ENCODE measurements at places on chromosomes 2 and 18.

DNA sequence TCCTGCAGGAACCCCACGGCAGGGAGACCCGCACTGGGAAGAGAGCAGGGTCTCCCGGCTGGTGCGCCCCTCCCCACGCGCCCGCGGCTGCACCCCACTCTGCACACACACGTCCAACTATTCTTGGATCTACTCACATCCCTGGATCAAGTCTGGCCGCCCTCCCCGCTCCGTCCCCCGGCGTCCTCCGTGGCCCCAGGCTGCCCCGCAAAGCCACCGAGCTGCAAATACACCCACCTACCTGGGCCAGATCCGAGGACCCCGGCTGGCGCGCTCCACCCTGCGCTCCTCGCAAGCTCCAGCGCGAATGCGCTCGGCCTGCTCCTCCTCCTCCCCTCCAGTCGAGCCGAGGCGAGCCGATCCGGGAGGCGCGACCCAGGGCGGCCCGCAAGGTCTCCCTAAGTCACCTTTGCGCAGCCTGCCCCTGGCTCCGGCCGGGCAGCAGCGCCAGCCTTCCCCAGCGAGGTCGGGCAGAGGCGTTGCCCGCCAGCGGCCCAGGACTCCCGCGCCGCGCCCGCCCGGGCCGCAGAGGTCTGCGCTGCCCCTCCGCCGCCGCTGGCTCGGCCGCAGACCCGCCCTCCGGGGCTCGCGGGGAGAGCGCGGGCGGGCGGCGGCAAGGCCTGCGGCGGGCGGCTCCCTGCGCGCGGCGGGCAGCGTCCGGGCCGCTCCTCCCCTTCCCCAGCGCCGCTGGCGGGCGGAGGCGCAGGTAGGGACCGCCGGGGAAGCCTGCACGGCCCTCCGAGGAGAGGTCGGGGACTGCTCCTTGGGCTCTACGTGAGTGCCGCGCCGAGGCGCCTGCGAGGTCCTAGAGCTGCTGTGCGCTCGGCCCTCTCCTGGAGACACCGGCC lies 126.0 kb downstream of the OSBPL1A start:
- no peak for DNase-seq

- DNase-seq = no peak
Observed at GRCh38 chr18:12640881-12641200, 17.1 kb downstream of the SPIRE1 start.

- no peak for DNase-seq
Observed at GRCh38 chr2:71787108-71787415, 333.7 kb downstream of the DYSF start.

- DNase-seq = no peak
Observed at GRCh38 chr2:7094231-7094741, 177.1 kb downstream of the RNF144A start.

GRCh38 chr2:112547333-112547732 lies 5.1 kb downstream of the POLR1B start:
- DNase-seq = no peak

DNA sequence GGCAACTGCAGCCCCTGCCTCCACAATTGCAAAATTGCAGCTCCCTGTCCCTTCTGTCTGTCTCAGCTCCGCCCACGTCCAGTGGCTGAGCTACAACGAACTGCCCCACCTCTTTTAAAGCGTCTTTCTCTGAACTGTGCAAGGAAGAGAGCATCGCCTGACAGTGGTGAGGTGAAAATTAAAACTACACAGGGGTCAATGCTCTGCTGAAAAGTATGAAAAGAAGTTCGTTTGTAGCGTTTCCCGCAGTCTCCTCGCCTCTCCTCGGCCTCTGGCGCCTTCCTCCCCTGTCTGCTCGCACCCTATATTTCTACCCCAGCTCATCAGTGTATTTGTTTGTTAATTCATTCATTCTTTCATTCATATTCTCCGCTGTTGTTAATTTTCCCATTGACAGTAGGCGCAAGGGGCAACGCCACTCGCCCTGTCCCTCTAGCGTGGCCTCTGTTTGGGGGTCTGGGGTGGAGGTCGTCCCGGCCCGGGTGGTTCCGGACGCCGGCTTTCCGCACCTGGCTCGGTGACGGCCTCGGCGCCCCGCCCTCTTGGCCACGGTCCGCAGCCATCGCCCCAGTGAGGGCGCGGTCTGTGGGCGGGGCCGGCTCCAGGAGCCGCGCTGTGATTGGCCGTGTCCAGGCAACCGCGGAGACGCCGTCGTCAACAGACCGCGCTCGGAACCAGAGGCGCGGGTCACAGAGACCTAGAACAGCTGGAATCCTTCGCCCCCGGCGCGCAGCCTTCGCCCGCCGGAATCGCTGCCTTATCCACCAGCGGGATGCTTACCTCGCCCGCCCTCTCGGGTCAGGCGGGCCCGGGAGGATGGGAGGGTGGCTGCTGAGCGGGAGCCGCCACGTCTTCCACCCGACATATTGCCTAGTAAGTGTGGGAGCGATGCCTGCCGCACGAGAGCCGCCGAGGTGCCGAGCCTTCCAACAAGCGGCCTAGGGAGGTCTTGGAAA lies at the start of gene VWA3B:
VWA3B (plus strand) TSS at position 677 of the 956 bp plus-strand sequence. CDS start 5,926 bp downstream, outside the sequence.
- no peak for DNase-seq

DNA sequence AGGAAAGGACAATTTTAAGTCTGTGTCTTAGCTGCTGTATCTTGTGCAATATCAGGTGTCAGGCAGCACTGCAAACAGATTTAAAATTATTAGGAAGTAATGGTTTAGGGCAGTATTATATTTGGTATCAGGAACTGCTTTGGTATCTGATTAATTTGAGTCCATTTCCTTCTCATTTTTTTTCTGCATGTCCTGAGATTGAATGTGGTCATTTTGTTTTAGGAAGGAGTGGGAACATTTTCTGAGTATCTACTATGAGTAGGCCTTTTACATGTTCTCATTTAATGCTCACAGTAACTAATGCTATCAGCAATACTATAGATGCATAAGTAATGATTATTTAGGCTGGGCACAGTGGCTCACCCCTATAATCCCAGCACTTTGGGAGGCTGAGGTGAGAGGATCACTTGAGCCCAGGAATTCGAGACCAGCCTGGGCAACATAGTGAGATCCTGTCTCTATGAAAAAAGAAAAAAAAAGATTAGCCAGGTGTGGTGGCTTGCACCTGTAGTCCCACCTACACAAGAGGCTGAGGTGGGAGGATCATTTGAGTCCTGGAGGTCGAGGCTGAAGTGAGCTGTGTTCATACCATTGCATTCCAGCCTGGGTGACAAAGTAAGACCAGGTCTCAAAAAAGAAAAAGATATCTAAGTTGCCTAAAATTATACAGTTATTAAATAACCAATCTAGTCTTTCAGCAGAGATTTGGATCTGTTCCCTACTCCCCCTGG lies 4.7 kb downstream of the FMNL2 start:
- DNase-seq = no peak

DNA sequence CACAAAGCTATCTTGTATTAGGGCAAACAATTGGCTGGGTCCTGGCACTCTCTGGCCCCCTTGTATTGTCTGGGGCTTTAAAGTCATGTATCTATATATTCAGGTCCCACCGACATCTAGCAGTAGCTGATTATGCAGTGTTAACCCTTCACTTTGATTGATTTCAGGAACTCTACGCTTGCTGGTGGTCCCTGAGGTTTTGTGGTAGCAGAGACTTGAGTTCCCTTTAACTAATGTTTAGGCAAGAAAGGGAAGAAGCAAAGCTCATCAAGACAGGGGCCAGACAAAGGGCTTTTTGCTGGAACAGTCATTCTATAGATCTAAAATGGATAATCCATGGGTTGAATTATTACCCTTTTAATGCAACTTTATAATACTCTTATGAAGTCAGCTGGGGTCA lies 95.3 kb upstream of the EPB41L3 start:
- DNase-seq = no peak

- DNase-seq = no peak
Observed at GRCh38 chr2:30417253-30417652, 29.8 kb upstream of the LCLAT1 start.

DNA sequence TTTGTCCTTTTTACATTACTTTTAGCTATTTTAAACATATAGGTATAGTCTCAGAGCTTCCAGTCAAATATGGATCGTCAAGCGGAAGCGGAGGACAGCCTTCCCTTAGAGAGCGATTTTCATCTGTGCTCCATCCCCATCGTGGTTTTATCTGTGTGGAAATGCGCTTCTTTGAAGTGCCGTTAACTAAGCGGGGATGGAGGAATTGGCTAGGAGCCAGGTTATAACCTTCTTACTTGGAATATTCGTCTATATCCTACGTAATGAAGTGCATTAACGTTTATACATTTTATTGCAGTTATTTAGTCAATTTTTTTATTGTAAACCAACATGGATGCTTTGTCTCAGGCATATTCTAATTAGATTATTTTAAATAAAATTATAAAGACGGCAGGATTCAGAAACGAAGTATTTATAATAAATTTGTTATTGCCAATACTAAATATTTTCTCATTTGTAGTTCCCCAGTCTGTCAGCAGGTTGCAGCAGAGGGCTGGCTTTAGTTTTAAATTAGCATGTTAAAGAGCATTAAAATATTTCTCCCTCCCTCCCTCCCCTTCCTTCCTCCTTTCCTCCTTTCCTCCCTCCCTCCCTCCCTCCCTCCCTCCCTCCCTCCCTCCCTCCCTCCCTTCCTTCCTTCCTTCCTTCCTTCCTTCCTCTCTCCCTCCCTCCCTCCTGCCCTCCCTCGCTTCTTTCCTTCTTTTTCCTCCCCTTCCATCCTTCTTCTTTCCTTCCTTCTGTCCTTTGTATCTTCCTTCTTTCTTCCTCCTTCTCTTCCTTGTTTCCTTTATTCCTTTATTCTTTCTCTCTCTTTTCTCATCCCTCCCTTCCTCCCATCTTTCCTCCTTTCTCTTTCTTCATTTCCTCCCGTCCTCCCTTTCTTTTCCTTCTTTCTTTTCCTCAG lies 80.6 kb upstream of the DOCK10 start:
- DNase-seq = peak; percentile 14

GRCh38 chr2:74947703-74948102 lies 10.7 kb upstream of the POLE4 start:
- DNase-seq = no peak

DNA sequence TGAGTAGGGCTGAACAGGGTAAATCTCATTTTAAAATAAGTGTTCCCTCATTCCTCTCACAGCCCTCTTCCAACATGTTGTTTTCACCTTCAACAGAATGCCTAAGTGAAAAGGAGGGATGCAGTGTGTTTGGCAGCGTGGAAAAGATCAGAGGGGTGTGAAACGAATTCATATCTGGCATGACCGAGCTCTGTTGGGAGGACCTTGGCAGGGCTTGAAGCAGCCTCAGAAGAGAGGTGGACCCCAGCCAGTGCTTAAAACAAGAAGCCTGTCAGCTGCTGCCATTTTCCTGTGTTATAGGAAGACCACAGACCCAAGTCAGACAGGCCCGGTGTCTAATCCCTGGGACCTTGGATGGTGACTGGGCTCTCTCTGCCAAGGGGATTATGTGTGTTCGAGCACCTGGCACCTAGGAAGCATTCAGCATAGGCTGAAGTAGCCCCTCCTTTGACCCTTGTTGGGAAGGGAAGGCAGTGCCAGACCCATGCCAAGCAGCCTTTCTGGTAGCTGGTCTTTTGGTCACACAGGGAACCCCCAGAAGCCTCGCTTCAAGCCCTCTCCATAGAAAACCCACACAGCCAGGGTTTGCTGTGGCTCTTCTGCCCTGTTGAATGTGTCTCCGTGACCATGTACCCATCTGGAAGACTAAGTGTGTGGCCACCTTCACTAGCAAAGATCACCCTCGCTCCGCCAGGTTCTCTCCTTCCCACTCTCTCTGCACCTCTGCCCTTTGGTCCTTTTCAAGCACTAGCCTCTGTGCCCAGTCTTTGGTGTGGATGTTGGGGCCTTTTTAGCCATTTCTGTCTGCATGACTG lies 87.5 kb upstream of the ST3GAL5 start:
- no peak for DNase-seq

GRCh38 chr18:27921904-27922751 lies 254.8 kb downstream of the CDH2 start:
- no peak for DNase-seq

DNA sequence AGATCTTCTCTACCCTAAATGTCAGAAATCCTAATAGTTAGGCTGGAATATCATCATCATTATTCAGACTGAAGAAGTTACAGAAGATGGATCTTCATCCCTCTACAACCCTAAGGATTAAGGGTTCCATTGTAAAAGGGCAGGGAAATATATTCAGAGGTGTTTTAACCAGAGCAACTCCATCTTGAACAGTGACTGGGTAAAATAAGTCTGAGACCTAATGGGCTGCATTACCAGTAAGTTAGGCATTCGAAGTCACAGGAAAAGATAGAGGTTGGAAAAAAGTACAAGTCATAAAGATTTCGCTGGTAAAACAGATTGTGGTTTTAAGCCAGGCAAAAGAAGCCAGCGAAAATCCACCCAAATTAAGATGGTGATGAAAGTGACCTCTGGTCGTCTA lies 968.7 kb downstream of the CNTNAP5 start:
- DNase-seq = no peak

- DNase-seq = no peak
Observed at GRCh38 chr2:144441711-144442141, 78.2 kb downstream of the ZEB2 start.

DNA sequence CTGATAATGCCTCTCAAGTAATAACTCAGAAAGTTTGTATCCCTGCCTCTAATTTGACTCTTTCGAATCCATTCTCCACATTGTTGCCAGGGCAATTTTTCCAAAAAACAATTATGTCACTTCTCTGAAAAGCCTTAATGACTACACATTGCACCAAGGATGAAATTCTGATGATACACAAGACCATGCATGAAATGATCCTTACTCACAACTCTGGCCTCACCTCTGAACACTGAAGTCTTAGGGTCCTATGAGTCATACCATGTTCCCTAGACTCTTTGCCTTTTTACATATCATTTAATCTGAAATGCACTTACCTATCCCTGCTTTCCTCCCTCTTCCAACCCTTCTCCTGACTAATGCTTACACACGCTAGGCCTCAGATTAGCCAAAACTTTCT lies 51.0 kb downstream of the WDPCP start:
- no peak for DNase-seq

DNA sequence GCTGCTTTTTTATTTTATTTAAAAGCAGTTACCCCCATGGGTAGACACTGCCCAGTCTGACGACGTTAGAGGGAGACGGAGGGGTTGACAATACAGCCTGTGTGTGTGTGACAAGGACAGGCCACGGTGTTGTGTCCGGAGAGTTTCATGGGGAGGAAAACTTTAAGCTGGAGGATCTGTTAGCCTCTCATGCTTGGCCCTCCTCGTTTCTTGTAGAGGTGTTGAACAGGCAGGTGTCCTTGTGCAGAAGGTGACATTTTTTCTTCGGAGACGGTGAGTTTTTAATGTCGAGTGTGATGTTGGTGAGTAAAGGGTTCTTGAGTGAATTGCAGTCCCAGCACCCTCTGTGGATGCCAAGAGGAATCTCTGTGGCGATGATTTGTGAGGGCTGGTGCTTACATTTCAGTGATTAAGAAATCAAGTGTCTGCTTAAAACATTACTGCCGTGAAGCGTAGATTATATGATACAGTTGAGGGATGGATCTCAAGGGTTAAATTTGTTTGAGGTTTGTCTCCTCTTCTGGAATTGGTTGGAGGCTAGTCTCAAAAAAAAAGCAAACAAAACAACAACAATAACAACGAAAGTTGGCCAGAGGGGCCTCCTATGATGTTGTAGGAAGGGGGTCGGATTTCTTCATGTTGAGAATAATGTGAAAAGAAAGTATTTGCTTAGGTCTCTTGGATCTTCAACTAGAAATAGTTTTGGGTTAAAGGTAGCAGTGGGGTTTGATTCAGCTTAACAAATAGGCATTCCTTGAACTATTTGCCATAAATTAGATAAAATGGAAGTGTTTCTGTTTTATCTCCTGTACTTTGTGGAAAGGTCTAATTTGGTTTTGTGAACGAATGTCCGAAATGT lies 1.6 kb downstream of the NCOA1 start:
- no peak for DNase-seq

GRCh38 chr2:228681426-228681825 lies 499.9 kb upstream of the SPHKAP start:
- no peak for DNase-seq

GRCh38 chr2:240435457-240435947 lies at the start of gene GPC1:
Gene GPC1, plus strand, starts transcription at chr2:240435663. Its CDS starts 256 bp downstream, at chr2:240435919.
- DNase-seq = peak; percentile 37

- DNase-seq = no peak
Observed at GRCh38 chr2:85393836-85394235, 16.3 kb downstream of the CAPG start.

Data from activated gamma-delta T cell treated with Interleukin-2 at 50 U/mL for 16 hours (primary cell).